Kidney (tissue), 22 donors: ENCODE measurements at places on chromosomes 2 and 18. TPM values are rescaled to one million over a fixed set of nuclear protein-coding genes. Genes with fewer than 3 reads are reported as not detected.
A peak's percentile ranks its signal among the peaks of the same experiment; 100 is the strongest.

DNA sequence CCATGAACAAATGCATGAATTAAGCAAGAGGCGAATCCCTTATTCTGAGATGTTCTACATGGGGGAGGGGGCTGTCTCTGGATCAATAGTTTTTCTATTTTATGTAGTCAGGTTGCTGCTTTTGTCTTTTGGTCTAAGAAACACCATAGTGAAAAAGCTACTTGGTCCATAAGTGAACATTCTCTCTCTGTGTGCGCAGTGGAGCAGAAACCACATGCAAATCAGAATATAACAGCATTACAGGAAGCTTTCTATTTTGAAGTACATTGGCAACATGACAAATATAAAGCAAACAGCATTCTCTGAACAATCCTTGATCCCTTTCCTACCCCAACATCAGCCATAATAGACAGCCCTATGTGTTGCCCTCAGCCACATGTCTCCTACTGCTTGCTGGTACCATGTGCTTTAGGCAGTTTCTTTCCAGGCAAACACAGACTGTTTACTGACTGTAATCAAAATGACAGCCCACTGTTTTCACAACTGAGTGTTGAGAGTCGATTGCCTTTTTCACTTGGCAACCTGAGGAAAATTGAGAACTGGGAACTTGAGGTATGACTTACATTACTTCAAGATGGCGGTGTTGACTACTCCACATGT lies 10.6 kb downstream of the SCN3A start:
- DNase-seq, result no peak

GRCh38 chr2:77443076-77443475 lies 79.1 kb downstream of the LRRTM4 start:
- no peak for DNase-seq

- DNase-seq, result no peak
Measured at GRCh38 chr2:100766806-100767205, 53.1 kb upstream of the NPAS2 start.

GRCh38 chr2:219871351-219871750 lies 243.9 kb downstream of the SLC4A3 start:
- DNase-seq, result no peak

GRCh38 chr2:31109633-31110192 lies 28.5 kb downstream of the GALNT14 start:
- DNase-seq, result no peak

DNA sequence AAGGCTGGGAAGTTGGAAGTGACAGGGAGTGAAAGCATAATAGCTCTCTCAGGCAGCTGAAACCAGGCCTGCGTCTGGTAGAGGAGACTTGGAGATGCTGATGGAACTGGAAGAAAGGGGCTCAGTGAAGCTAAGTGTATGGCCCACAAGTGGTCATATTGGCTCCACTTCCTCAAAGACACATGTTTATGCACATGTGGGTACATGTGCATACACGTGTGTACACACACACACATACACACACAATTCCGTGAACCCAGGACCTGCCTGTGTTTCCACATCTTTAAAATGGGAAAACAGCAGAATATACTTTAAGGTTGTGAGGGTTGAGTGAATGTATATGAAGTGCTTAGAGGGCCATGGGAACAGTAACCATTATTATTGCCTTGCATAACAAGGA lies 160.9 kb downstream of the ARL6IP6 start:
- no peak for DNase-seq

GRCh38 chr18:36035253-36035652 lies 32.1 kb downstream of the RPRD1A start:
- DNase-seq, result no peak

- DNase-seq, result no peak
Measured at GRCh38 chr2:148813603-148814065, 61.4 kb upstream of the KIF5C start.

DNA sequence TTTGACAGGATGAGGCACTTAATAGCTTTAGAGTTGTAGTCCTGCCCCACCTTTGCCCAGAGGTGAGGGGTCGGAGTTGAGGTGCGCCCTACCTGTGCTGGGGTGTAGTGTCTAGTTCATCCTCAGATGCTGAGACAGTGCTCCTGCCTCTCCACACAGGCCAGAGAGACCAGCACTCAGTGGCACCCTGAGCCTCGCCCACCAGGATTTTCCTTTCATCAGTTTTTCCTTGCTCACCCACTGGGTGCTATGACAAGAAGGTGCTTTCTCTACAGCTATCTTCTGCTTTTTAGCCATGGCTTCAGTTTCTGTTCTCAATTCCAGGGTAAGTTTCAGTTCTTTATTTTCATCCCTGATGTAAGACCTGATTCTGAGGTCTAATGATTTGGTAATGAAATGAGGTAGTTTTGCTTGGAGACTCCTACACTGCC lies 16.8 kb upstream of the TMEM131 start:
- DNase-seq, result no peak

DNA sequence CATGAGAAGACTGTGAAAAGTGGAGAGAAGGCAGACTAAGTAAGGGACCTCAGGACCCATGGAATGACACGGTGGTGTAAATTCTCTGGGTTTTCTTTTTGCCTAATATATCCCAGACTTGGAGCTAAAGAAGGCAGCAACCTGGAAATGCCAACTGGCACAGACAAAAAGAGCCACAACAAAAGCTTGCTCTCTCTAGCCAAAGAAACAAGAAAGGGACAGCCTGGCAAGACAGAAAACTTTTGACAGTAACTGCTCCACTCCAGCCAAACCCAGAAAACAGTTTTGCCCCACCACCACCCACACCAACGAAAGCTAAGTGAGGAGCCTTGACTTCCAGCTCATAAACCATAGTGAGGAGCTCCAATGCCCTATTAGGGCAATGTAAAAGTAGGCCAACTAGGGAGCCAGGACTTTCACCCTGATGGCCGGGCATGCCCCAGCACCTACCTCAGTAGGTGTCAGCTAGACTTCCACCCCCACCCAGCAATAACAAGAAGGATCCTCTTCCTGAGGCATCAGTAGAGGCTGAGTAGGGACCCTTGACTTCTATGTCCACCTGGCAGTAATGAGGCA lies 35.5 kb downstream of the PELI1 start:
- no peak for DNase-seq

DNA sequence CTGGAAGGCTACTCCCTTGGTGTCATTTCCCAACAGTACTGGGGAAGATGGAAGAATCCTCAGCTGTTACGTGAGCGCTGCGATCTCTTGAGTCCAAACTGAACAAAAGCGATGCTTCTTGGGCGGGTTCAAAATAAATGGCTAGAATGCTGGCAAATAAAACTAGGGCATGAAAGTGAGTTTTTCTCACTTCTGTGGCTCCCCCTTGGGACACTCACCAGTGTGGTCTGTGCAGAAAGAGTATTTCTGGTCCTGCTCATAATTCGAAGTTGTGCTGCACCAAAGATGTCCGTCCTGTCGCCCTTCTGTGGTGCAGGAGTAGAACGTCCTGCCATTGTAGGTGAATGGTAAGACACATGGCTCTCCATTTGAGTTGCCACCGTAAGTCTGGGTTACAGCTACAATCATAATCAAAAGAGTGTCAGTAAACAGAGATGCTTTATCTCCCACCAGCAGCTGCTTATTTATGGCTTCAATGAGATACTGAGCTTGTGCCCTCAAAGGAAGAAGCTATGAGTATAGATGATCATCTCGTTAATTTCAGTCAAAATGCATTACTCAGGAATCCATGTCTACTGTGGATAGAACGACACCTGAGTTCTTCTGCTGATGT lies 11.8 kb downstream of the FN1 start:
- DNase-seq, result no peak

DNA sequence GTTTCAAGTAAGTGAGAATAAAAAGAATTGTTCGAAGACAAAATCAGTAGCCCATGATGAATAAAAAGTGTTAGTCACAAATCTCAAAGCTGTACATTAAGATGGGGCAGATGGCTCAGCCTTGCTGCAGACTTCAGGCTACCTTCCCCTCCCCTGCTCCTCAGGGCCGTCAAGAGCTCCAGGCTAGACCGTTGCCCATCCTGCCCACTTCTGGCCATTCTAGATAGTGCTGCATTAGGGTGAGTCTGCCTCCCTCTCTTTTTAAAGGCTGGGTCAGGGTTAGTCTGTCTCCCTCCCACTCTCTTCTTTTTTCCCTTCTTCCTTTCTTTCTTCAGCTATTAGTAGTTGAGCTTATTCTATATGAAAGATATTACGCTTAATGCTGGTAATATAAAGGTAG lies 86.0 kb downstream of the MAPRE2 start:
- no peak for DNase-seq

GRCh38 chr2:156625360-156626170 lies 189.4 kb downstream of the GPD2 start:
- DNase-seq, result no peak

GRCh38 chr18:45250479-45250878 lies 364.8 kb upstream of the SLC14A2 start:
- DNase-seq, result no peak

- DNase-seq, result no peak
Measured at GRCh38 chr18:5198311-5198710, 1.3 kb upstream of the AKAIN1 start.

- DNase-seq, result no peak
Measured at GRCh38 chr2:88842656-88843460, 151.4 kb downstream of the RPIA start.

DNA sequence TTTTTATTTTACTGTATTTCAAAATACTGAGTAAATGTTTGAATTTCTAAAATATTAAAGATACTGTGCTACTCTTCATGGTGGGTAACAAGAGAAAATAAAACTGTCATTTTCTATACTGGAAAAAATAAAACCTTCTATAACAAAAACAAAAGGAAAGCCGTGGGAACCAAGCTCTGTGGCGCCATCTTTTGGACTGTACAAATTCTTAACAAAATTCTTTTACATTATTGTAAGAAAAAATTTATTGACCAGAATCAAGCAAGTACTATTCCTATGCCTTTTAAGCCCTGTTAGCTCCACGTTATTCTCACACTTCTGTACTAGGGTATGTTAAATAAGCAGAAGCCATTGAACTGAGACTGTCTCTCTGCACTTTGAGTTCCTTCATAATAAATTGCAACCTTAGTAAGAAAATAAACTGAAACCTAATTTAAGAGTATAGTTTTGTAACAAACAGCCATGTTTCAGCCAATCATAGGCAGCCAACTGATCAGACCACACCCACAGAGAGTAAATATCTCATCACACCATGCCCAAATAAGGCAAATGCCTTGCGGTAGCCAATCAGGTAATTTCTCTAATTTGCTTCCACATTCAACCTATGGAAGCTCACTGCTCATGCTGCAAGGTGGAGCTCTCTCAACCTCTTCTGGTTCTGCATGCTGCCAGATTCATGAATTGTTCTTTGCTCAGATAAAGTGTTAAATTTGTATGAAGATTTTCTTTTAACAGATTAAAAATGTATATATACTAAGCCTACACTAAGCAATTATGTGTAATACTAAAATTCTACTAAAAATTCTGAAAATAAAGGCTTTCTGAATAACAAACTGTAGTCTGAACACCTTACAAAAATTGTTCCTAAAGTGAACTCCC lies 42.2 kb downstream of the HIBCH start:
- peak; percentile 28 for DNase-seq

DNA sequence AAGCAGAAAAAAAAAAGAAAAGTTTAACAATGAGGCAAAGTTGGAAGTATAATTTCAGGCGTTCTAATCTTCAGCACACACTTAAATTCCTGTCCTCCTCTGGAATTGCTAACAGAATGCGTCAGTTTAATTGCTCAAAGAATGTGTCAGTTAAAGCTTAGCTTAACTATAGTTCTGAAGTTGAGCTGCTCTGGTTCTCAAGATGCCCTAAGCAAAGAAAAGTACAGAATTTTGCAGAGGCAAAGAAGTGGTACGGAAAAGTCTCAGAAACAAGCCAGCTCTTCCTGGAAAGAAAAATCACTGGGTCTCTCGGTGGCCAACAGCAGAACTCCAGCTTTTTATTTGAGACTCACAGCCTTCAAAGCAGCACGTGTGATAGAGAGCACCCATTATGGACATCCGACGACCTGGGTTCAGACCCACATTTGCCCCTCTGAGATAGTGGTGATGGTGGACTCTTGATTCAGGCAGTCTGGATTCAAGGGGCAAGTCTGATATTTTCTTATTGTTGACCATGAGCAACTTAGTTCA lies 22.2 kb upstream of the MYO3B start:
- no peak for DNase-seq

- no peak for DNase-seq
Measured at GRCh38 chr2:62382122-62382521, 123.9 kb downstream of the TMEM17 start.

- no peak for DNase-seq
Measured at GRCh38 chr2:193272011-193272410, 1077.3 kb upstream of the TMEFF2 start.

- DNase-seq, result no peak
Measured at GRCh38 chr2:36059691-36060090, 295.9 kb upstream of the CRIM1 start.

DNA sequence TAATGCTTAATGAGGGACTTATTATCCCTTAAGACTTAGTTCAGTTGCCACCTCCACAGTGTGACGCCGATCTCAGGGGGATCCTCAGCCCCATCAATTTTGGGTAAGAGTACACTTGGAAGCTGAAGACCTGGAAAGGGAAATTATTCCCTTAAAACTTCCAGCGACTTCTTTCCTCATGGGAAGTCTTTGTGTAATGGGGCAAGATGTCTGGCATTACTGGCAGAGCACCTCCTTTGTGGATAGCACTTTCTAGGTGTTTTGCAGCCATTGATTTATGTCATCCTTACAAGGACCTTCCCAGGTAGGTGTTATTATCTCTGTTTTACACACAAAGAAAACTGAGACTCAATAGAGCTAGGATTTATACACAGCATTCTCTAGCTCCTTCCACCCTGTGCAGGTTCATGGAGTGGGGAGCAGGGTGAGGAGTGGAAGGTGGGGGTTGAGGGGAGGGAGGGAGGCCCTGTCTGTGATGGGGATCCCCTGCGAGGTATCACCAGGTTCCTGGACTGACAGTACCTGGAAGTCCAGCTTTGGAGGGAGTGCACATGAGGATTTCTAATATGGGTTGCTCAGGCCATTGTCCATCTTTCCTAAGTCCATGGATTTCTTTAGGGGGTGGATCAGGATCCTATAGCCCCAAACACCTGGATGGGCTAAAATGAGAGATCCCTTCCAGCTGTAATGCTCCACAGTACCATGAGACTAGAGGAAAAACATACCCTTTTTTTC lies 79.4 kb downstream of the MYCN start:
- no peak for DNase-seq

CCDC93 gene
- 6.7 TPM for polyA plus RNA-seq

SERPINB8 gene
- 1.9 TPM for polyA plus RNA-seq

TMEM17 gene
- polyA plus RNA-seq, result 4.2 TPM

SPC25 gene
- not detected for polyA plus RNA-seq

CD28 gene
- 0.37 TPM for polyA plus RNA-seq

SLC11A1 gene
- 1.2 TPM for polyA plus RNA-seq

SLC30A3 gene
- polyA plus RNA-seq, result not detected

GAREM1 gene
- 7.0 TPM for polyA plus RNA-seq

CYRIA gene
- polyA plus RNA-seq, result 1.0 TPM

CNRIP1 gene
- 8.7 TPM for polyA plus RNA-seq

CFC1 gene
- not detected for polyA plus RNA-seq

RESP18 gene
- not detected for polyA plus RNA-seq

ZNF142 gene
- polyA plus RNA-seq, result 3.7 TPM
